Activated naive CD8-positive, alpha-beta T cell treated with anti-CD3 and anti-CD28 coated beads, Interleukin-2, amount 10 ng/mL, durations not matched to agents 7 days and 5 days (primary cell): ENCODE measurements at places on chromosomes 3 and 15.

GRCh38 chr3:169022457-169022856, 641.1 kb downstream of the MECOM start:
- no peak for DNase-seq

- DNase-seq: no peak
These were observed 49.9 kb downstream of the CACNA1D start for GRCh38 chr3:53544357-53544756.

- DNase-seq: no peak
These were observed 103.1 kb downstream of the SPATA16 start for GRCh38 chr3:173037840-173038483.

GRCh38 chr3:63069806-63070475, 194.7 kb upstream of the CADPS start:
- DNase-seq: no peak

GRCh38 chr3:68088216-68088615, 433.8 kb upstream of the SUCLG2 start:
- DNase-seq: no peak

GRCh38 chr3:195583831-195584542, at the start of gene APOD:
Gene APOD (minus strand): TSS chr3:195583940. CDS start chr3:195579461, 4,479 bp downstream.
- DNase-seq: no peak

- DNase-seq: no peak
These were observed 135.9 kb upstream of the TGFBR2 start for GRCh38 chr3:30470496-30470895.

DNA sequence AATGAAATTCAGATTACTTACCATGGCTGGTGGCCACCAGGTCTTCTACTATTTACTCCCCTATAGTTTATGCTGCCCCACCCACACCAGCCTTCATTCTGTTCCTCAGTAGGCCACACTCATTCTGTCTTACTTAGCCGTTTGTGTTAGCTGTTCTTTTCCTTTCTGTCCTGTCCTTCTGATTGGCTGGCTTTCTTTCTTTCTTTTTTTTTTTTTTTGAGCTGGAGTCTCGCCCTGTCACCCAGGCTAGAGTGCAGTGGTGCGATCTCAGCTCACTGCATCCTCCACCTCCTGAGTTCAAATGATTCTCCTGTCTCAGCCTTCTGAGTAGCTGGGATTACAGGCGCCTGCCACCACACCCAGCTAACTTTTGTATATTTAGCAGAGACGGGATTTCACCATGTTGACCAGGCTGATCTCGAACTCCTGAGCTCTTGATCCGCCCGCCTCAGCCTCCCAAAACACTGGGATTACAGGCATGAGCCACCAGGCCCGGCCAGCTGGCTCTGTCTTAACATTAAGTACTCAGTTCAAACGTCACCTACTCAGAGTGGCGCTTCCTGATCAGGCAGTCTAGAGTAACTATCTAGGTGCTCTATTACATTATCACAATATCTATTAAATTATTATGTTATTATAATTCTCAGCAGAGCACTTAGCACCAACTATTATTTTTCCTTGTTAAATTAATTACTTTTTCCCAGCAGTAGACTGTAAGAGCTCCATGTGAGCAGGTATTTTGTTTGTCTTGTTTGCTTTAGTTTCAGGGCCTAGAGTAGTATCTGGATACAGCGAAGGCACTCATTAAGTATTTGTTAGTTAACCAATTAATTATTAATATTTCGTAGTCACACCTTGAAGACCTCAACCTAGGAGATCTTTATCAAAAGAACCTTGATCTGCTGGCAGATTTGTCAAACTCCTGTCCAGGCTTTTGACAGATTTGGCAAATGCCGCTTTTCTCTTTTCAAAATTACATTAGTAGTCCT, 6.4 kb downstream of the CMSS1 start:
- DNase-seq: no peak

DNA sequence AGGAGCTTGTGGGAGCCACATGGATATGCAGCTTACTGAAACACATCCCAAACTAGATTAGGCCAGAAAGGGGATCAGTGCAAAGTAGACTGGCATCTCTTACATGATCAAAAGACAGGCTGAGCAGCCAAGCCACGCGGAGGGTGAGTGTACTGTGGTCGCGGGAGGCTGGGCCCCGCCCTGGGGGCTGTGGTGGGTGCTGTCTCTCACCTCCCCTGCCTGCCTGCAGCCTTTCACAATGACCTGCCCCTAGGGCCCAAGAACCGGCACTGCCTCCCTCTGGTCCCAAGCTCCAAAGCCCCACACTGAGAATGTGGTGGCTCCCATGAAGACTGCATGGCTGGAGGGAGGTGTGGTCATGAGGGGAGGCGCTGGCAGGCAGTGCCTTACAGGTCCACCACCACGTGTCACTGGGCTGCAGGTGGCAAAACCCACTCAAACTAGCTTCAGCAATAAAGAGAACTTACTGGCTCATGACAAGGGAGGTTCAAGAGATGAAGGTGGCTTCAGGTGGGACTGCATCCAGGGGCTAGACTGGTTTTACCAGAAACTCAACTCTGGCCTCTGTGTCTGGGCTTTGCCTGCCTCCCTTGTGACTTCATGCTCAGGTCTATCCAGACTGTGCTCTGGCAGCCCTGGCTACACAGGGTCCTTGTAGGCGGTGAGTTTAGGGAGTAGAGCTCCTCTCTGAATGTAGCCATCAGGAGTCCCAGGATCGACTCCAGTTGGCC, 27.4 kb upstream of the PLXND1 start:
- no peak for DNase-seq
